ENCODE measurements at places on chromosomes 1 and 21.

GRCh38 chr1:158818975-158819431, 12.1 kb upstream of the MNDA start:
- no peak for DNase-seq

DNA sequence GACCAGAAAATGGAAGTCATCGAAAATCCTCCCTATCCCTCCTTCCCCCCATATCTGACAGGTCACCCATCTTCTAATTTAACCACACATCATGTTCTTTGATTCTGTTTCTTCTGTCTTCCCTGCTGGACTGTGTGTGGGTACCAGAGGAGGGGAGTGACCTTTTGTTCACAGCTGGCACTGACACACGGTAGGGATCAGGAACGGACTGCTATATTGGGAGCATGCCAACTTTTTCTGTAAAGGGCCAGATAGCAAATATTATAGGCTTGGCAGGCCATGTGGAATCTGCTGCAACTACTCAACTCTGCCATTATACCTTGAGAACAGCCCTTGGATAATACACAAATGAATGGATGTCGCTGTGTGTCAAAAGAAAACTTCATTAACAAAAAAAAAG, 7.5 kb upstream of the TOMM20 start:
- no peak for DNase-seq

DNA sequence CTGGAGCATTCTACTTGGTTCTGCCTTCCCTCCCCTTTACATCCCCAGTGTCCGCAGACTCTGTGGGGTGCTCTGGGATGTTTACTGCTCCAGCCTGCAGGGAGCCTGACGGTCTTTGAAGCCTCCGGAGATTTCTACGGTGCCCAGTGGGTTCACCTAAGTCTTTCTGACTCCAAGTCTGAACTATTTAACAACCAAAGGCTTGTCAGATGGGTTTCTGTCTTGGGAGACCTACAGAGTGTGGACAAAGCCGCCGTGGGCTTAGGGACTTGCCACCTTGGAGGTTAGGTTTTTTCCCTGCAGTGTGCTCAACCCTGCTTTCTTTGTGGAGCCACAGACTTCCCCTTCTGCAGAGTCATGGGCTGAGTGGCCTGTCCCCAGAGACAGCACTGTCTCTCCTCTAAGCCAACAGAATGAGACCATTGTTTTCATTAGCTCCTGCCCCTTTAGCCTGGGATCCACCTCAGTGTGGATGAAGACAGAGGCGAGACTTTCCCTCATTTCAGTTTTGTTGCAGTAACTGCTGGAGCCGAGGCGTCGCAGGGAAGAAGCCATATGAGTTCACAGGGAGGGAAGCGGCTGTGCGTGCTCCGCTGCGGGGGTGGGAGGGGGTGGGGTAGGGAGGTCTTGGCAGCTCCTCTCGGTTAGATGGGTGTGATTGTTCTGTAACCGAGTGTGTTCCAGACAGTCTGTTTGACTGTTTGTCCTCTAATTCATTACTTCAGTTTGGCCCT, 120.7 kb downstream of the CNIH3 start:
- DNase-seq: no peak

GRCh38 chr1:51622455-51622913, 5.6 kb downstream of the OSBPL9 start:
- DNase-seq: no peak

DNA sequence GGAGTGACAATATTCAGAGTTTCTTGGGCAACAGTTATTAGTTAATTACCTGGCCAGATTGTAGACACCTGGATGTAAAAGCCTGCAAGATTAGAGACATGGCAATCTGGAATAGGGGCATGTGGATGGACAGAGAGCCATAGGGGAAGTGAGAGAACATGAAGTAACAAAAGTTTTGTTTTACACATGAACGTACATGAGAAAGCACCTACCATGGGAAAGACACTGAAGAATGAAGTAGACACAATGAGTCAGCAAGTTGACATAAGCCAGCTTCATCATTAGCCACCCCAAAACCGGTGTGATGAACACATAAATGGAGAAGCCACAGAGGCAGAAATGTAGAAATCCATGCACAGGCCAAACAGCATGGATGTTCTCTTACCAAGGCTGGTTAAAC, 462.1 kb upstream of the C1orf87 start:
- DNase-seq: no peak

DNA sequence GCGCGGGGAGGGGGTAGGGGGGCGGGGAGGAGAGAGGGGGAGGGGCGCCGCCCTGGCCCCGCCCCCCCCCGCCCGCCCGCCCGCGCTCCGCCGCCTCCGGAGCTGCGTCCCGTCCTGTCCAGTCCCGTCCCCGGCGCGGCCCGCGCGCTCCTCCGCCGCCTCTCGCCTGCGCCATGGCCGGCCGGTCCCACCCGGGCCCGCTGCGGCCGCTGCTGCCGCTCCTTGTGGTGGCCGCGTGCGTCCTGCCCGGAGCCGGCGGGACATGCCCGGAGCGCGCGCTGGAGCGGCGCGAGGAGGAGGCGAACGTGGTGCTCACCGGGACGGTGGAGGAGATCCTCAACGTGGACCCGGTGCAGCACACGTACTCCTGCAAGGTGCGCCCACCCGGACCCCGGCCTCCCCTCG, at the start of gene AGRN:
AGRN (plus strand) TSS at position 121 of the 405 bp plus-strand sequence; CDS start at position 174, 53 bp downstream.
- DNase-seq: no peak

DNA sequence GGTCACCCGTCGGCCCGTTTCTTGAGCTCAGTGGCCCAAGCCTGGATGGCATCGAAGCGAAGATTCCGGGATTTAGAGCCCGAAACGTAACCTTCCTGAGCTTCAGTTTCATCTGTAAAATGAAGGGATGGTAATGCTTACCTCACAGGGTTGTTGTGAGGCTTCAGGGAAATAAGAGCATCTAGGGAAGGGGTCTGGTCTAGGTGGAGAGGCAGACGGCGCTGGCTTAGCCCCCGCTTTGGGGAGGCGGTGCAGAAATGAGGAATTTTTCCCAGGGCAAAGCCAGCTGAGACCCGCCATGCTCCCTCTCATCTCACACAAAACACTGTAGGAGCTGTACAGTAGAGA, 717 bp upstream of the MYCL start:
- DNase-seq: no peak
